ENCODE measurements at places on chromosomes 6 and 20.
A peak's percentile ranks its signal among the peaks of the same experiment; 100 is the strongest.

GRCh38 chr6:41693281-41694240, 41.8 kb downstream of the TFEB start:
- no peak for DNase-seq

GRCh38 chr6:78243519-78243918, 590.7 kb downstream of the MEI4 start:
- DNase-seq: no peak

DNA sequence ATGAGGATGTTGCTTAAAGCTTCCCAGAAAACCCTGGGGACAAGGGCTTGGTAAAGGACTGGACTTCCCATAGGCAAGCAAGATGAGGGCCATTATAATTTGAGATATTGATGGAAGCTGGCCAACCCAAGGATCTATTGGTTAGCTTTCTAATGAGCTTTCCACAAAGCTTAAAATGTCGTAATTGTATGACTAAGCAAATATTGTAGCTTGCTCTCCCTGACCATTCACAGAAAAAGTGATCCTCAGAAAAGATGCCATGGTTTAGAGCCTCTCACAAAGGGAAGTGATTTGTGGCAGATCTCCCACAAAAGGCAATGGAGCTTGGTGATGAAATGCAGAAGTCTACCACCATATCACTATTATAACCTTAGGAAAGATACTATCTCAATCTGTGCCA, 13.6 kb downstream of the IL17F start:
- no peak for DNase-seq

DNA sequence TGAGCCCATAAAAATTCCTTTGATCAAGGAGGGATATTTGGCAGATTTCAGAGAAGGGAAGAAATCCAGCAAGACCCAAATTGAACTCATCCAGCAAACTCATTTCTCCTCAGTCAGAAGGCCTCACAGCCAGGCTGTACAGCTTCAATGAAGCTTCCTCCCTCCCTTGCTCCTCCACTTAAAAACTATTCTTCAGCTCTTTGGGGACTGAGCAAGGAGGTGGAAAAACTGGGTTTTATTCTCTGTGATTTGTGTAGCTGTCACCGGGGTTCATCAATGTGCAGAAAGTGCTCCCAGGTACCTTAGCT, 158.7 kb upstream of the ZNF184 start:
- DNase-seq: peak; percentile 63

GRCh38 chr6:33885132-33886057, 81.6 kb upstream of the MLN start:
- peak; percentile 60 for DNase-seq

GRCh38 chr6:89959883-89960282, 65.6 kb downstream of the GJA10 start:
- DNase-seq: no peak

DNA sequence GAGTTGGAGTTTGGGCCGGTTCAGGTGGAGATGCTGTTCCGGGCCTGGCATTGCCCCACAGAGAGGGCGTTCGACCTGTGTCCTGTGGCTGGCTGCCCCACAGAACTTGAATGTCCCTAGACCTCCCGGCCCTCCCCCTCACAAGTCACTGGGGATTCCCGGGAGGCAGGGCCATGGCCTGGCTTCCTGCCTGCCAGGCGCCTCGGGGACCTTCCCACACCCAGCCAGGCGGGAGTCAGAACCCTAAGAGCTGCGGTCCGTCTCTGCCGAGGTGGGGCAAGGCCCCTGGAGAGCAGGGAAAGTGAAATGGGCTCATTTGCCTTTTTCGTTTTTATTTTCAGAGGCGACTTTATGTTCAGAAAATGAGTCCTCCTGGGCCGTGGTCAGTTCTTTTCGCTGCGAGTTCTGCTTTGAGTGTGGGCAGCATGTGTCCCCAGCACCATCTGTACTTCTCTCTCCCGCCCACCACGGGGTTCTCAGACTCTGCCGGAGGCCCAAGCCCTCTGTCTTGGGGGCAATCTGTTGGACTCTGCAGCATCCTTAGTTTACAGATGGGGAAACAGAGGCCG, 8.5 kb downstream of the RBM38 start:
- no peak for DNase-seq

DNA sequence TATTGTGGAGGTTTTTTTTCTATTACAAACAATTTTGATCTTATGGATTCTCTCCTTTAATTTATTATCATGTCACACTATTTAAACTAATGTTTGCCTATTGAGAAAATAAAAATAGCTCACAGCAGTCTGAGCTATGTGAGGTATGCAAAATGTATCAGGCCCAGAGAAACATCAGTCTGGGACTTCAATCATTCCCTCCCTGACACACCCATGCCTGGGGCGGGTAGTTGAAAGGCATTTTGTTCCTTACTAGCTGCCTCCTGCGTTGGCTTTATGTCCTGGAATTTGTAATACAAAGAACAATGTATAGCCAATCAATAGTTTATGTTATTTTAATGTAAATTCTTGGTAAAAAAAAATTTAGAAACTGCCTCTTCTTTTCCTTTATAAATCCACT, 403.3 kb downstream of the EPM2A start:
- DNase-seq: no peak

GRCh38 chr6:144843701-144844100, 558.6 kb downstream of the UTRN start:
- DNase-seq: no peak

- no peak for DNase-seq
Observed at GRCh38 chr6:19356692-19357091, 480.5 kb upstream of the ID4 start.

- no peak for DNase-seq
Observed at GRCh38 chr20:17507531-17507930, 23.6 kb downstream of the BFSP1 start.

- no peak for DNase-seq
Observed at GRCh38 chr6:107460083-107460631, 793 bp upstream of the PDSS2 start.

DNA sequence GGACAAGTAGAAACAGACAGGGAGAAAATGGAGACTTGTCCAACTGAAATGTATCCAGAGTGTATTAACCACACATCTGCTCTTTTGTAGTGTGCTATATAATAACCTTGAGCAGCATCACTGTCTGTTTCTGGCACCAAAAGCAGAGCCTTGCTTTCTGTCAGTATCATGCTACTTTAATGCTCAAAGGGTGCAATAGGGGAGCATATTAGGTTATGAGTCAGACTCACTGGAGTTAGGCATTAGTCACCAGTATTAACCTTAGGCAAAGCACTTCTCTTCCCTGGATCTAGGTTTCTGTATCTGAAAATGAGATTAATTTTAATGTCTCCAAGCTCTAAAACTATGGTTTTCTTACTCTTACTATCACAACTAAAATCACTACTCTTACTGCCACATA, 280.1 kb downstream of the TFAP2B start:
- no peak for DNase-seq

- DNase-seq: peak; percentile 96
Observed at GRCh38 chr6:22113026-22113766, 183.6 kb downstream of the PRL start.

- DNase-seq: no peak
Observed at GRCh38 chr6:74320074-74320473, 624.1 kb downstream of the CD109 start.

- DNase-seq: no peak
Observed at GRCh38 chr20:37285664-37286374, 3.6 kb upstream of the MANBAL start.

GRCh38 chr20:63488315-63489251, 10.3 kb downstream of the EEF1A2 start:
- DNase-seq: no peak

GRCh38 chr6:109139109-109139508, 43.8 kb downstream of the CEP57L1 start:
- peak; percentile 41 for DNase-seq

- no peak for DNase-seq
Observed at GRCh38 chr6:30793521-30794194, 49.3 kb upstream of the IER3 start.

DNA sequence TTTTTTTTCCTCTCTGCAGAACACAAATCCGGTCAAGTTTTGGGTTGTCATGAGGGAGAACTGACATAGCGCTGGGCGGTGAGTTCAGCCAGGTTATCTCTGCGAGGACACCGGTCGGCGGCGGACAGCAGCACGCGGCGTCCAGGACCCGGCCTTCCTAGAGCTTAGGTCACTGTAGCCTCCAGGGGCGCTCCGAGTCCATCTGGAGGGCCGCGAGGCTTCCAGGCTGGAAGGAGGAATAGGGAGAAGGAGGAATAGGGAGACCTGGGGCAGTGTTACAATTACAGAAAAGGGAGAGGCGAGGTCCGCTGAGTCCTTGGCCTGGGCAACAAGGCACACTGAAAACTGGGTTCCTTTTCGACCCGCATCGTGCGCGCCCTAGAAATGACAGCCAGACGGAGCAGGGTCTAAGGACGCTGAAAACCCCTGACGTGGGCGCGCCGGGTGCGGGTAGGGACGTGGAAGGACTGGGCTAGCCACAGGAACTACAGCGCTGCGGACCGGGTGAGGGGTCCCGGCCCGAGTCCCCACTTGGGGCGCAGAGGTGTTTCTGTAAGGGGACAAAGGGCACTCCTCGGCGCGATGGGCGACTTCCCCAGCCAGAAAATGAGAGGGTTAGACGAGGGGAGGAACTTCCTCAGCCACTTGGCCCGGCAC, 536 bp upstream of the FNDC1 start:
- no peak for DNase-seq

- DNase-seq: no peak
Observed at GRCh38 chr20:41577129-41578009, 40.8 kb downstream of the CHD6 start.

DNA sequence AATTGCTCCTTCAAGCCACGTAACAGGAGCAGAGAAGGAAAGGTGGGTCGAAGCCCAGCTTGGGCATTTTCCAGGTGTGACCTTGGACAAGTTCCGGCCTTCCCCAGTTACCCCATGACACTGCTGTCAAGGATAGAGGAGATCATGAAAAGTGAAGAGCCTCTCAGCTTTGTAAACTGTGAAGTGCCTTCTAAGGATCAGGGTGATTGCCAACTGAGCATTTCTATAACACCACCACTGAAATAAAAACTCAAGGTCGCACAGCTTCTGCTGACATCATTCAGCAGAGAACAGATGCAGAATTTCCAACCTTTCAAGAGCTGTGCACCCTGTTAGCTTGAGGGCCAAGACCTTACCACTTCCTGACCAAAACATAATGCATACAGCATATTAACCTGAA, 24.0 kb upstream of the ZMYND8 start:
- DNase-seq: no peak
